ENCODE measurements at places on chromosomes 4 and X.

GRCh38 chr4:2924765-2925301, 38.4 kb downstream of the NOP14 start:
- H3K4me3 ChIP-seq: no peak overlapping the region
- H3K36me3 ChIP-seq: peaks cover 36% of the 10 kb centered on the region
- no peak overlapping the region for H3K27ac ChIP-seq
- DNase-seq: no peak
- no peaks in the 10 kb centered on the region for H3K27me3 ChIP-seq
- peaks cover 14% of the 10 kb centered on the region for H3K4me1 ChIP-seq

- peaks cover 4% of the 10 kb centered on the region for H3K4me1 ChIP-seq
- no peak overlapping the region for H3K27ac ChIP-seq
- H3K36me3 ChIP-seq: no peaks in the 10 kb centered on the region
- no peak for DNase-seq
- H3K27me3 ChIP-seq: no peaks in the 10 kb centered on the region
- H3K4me3 ChIP-seq: no peak overlapping the region
Observed at GRCh38 chr4:120858776-120859175, 63.8 kb downstream of the PRDM5 start.

DNA sequence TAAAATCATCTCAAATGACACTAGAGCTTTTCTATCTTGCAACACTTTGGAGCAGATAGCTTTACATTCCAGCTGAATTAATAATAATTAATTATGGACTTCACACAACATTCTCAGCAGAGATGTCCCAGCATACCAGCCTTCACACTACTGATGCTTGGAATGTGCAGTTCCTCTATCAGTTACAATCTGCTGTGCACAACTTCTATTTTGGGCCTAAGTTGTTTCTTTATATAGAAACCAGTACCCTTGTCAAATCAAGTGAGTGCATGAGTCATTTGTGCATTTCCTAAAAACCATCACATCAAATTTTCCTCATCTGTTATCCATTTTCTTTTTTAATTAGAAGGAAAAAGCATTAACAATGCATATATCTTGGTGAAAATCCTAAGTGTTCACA, 8.8 kb upstream of the RASL11B start:
- no peak overlapping the region for H3K4me3 ChIP-seq
- H3K36me3 ChIP-seq: no peaks in the 10 kb centered on the region
- DNase-seq: no peak
- no peak overlapping the region for H3K27ac ChIP-seq
- H3K27me3 ChIP-seq: no peaks in the 10 kb centered on the region
- peaks cover 7% of the 10 kb centered on the region for H3K4me1 ChIP-seq

DNA sequence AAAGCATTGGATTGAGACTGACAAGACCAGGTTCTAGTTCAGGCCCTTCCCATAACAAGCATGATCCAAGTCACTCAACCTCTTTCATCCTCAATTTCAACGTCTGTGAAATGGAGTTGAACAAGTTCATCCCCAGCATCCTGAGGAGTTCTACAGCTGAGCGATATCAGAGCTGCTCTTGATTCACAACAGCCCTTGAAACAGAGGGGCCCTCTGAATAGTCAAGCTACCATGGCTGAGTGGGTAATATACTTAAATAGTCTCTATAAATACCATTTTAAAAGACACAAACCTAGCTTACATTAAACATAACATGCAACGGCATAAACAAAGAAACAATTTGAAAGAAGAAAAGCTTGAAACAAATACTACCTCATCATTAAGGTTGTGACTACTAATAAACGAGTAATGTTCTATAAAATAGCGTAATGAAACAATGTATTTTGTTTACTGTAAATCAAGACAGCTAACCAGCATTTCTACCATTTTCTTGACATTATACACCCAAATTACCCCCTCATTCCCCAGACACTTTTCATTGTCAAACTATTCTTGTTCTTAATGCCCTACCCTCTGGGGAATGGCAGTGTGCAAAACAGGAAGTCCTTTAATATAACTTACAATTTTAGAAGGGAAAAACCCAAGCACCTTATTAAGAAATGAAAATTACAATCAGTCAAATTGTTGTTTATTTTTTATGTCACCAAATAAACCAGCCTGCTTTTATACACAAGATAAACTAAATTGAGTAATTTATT, 202.3 kb downstream of the PARM1 start:
- no peak for DNase-seq
- no peak overlapping the region for H3K27ac ChIP-seq
- H3K4me1 ChIP-seq: no peaks in the 10 kb centered on the region
- no peak overlapping the region for H3K4me3 ChIP-seq
- no peaks in the 10 kb centered on the region for H3K27me3 ChIP-seq
- H3K36me3 ChIP-seq: no peaks in the 10 kb centered on the region

GRCh38 chr4:119138046-119138445, 2.4 kb downstream of the MYOZ2 start:
- no peaks in the 10 kb centered on the region for H3K27me3 ChIP-seq
- no peak for DNase-seq
- peaks cover 14% of the 10 kb centered on the region for H3K4me1 ChIP-seq
- no peaks in the 10 kb centered on the region for H3K36me3 ChIP-seq
- H3K27ac ChIP-seq: no peak overlapping the region
- no peak overlapping the region for H3K4me3 ChIP-seq

GRCh38 chr4:2367626-2368025, 50.8 kb downstream of the ZFYVE28 start:
- no peak for DNase-seq
- no peaks in the 10 kb centered on the region for H3K27me3 ChIP-seq
- H3K27ac ChIP-seq: no peak overlapping the region
- no peak overlapping the region for H3K4me3 ChIP-seq
